Glutamatergic neuron (in vitro differentiated cells): ENCODE measurements at places on chromosomes 3 and 15.

DNA sequence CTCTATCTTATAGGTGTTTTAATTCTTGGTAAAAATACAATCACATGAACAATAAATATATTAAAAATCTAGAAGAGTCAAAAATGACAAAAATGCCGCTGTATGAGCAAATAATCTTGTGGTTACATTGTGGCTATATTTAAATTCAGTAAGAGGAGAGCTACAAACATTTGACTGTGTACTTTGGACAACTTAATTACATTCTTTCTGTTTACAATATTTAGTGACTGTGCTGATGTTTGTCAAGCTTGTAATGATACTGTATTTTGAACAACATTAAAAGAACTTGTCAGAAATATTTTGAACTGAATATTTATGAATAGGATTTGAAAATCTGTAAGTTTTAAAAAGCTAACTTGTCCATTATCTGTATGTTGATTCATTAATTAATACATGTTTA, 598.3 kb downstream of the SI start:
- DNase-seq = no peak

DNA sequence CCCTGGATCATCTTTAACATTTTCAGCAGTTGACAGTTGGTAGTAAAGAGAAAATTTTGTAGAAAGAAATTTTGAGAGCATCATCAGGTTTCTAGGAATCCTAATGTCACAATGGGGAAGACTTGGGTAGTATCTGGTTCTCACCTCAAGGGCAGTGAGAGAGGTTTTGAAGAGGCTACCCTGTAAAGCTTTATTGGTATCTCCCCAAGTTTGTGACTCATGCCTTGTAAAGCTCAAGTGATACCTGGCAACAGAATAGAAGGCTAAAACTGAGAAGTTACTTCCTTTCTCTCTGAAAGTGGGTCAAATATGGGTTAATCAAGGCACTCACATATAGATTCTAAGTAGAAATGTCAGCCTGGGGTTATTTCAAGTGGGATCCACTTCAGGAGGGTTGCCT, 196.4 kb downstream of the SUCNR1 start:
- no peak for DNase-seq

DNA sequence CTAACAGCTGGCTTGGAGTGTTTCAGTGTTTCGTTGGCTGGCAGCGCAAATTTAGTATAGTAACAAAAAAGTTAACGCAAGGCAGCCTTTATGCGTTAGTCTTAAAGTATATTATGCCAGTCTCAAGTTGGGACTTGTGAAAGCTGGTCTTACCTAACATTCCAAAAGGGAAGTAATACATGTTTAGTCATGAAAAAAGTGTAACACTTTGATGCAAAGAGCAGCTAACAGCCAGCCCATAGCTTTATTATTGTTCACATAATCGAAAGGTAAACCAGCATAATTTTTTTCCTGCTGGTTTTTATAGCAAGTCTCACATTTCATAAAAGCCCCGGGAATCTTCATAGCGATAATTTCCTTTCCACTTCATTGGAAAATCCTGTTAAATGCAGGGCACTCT, 2.4 kb upstream of the GPR87 start:
- no peak for DNase-seq

DNA sequence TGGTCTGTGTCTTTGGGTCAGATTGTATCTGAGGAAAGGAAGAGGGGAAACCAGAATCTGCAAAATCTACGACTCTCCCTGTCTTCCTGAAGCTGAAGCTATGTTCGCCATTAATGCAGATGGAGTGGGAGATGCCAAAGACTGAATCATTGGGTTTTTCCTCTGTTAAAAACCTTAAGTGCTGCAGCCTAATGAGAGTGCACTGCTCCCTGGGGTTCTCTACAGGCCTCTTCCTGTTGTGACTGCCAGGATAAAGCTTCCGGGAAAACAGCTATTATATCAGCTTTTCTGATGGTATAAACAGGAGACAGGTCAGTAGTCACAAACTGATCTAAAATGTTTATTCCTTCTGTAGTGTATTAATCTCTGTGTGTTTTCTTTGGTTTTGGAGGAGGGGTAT, 24.0 kb downstream of the RMDN3 start:
- DNase-seq = no peak

- DNase-seq = no peak
These were observed 54.0 kb downstream of the ARMC8 start for GRCh38 chr3:138241061-138241460.

- no peak for DNase-seq
These were observed 630.1 kb upstream of the KCNMB2 start for GRCh38 chr3:177906126-177906511.

DNA sequence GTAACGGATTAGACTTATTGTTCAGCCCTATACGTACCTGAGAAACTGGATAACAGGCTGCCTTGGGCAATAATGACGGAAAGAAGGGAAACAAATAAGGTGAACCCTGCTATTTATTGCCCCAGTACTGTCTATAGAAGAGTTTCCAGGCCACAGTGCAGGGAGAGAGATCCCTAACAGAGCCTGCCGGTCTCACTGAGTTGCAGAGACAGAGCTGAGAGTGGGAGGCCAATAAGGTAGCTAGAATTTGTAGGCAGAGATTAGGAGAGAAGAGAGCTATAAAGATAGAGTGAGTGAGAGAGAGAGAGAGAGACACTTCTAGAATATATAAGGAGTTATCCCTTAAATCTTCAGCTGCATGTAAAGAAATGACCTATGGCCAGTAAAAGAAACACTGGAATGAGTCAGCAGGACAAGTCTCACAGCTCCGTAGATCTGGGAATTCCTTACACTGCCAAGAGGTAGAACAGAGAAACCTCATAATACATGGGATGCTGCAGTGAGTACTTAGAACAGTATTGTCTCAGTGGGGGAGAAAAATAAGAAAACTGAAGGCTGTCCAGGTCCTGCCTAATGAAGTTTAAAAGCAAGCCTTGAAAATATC, 51.8 kb downstream of the ST3GAL6 start:
- DNase-seq = no peak

- no peak for DNase-seq
These were observed 41.2 kb downstream of the CCDC12 start for GRCh38 chr3:46935168-46935858.

GRCh38 chr3:187255314-187255713, 36.2 kb downstream of the MASP1 start:
- no peak for DNase-seq

- DNase-seq = no peak
These were observed 90.6 kb upstream of the FLNB start for GRCh38 chr3:57917601-57918000.

DNA sequence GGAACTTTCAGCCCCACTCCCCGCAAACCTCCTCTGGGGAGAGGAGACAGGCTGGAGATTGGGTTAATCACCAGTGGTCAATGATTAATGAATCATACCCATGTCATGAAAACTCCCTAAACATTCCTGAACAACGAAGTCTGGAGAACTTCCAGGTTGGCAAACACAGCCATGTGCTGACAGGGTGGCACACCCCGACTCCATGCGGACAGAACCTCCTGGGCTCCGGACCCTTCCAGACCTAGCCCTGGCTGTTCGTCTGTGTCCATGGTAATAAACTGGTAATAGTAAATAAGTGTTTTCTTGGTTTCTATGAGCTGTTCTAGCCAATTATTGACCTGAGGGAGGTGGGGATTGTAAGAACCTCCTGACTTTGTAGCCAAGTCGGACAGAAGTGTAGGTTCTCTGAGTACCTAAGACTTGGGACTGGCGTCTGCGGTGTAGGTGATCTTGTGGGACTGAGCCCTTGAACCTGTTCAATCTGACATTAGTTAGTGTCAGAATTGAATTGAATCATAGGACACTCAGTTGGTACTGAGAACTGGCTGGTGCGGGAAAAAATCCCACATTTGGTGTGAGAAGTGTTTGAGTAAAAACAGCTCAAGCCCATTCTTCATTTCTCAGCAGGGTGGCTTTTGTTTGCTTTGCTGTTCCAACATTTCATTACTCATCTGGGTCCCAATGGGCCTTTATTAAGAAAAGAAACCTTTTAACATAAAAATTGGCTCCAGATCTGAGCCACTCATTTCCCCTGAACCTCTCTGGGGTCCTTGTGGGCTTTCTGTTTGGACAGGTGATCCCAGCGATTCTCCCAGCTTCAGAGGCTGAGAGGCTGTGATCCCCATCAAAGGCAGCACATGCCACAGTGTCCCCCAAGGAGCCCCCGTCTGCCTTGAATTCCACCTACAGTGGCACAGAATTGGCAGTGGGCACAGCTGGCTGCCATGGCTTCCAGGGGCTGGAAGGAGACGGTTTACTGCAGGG, 151.0 kb downstream of the TJP1 start:
- no peak for DNase-seq

GRCh38 chr3:43379343-43379742, 93.0 kb downstream of the SNRK start:
- DNase-seq = no peak

DNA sequence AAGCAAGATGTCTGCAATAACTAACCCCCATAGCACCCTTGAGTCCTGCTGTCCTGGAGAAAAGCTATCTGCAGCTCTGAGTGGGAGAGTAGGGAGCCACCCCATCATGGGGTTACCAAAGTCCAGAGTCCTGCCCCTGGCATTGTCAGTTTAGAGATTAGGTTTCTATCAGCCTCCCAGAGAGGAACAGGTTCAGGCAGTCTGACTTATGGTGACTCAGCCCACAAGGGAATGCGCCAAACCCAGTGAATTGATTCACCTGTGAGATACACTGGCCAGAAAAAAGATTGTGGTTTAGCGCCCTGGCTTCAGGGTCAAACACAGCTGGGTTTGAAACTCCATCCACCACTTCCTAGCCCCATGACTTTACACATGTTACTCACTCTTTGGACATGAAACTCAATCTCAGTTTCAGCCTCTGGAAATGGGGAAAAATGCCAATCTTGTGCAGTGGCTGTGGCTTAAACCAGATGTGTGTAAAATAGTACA, 263.6 kb upstream of the HES1 start:
- DNase-seq = no peak

- DNase-seq = no peak
These were observed 1.9 kb downstream of the SLC33A1 start for GRCh38 chr3:155852341-155852740.

DNA sequence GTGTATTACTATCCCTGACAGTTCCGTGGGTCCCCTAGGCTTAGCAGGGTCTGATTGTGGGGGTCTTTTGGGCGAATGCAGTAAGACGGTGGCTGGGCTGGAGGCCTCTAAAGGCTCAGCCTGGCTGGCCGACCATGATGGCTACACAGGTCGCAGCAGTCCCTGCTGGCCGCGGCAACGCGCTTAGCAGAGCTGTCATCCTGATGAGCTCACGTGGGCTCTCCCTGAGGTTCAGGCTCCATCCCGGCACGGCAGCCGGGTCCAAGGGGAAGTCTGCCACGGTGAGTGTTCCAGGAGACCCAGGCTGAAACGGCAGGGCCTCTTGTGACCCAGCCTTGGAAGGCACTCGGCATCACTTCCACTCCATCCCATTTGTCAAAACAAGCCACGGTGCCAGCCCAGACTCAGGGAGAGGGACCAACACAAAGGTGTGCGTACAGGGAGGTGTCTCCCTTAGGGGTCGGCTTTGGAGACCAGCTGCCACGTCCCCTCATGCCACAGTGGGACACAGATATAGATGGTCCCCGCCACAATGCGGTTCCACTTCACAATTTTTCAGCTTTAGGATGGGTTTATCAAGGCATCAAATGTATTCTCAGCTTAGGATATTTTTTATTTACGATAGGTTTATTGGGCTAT, 101.8 kb downstream of the XXYLT1 start:
- no peak for DNase-seq

DNA sequence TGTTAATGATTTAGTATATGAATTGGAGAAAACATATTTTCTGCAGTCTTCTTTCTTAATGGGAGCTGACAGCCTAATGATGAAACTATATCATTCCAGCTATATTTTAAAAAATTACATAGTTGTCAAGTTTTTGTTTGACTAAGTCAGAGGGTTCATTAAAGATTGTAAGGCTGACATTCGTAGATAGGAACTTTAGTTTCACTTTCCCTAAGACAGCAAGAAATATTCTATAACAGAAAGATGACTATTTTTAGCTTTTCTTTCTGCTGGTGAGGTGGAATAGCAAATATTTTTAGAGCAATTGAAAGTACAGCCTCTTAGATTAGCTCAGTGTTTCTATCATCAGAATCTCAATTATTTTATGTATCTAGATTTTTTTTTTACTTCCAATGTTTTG, 60.2 kb downstream of the PIAS1 start:
- DNase-seq = no peak

DNA sequence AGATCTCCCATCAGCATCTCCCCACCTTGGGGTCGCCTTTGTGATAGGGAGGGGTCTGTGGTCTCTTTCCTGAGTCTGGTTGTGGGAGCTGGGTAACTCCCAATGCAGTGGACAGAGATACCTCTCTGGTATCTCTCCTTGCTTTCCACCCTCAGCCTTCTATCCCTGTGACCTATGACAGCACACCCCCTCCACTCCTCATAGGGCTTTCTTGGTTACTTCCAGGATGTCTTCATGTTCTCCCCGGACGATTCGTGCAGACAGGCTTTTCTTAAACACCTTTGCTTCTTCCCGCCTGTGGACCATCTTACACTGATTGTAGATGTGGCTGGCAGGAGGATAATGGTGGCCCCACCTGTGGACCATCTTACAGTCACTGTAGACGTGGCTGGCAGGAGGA, 14.2 kb upstream of the NRROS start:
- no peak for DNase-seq

DNA sequence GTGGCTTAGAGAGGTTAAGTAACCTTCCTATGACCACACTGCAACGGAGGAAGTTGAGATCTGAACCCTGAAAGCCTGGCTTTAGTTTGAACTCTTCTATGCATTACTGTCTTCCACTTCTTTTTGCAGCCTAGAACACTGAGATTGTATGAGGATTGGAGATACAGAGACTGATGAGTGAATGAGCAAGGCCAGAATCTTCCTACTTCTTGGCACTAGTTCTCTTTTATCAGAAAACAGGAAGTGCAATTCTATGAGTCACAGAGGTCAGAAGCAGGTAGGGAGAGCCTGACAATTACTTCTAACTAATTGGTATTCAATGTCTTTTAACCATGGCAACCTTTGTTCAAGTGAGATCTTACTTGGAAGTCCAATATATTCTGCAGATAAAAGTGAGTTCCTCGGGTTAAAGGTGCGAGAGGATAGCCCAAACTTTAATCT, 219.0 kb downstream of the SHQ1 start:
- DNase-seq = no peak

GRCh38 chr3:117255736-117256135, 546.2 kb downstream of the TUSC7 start:
- no peak for DNase-seq

DNA sequence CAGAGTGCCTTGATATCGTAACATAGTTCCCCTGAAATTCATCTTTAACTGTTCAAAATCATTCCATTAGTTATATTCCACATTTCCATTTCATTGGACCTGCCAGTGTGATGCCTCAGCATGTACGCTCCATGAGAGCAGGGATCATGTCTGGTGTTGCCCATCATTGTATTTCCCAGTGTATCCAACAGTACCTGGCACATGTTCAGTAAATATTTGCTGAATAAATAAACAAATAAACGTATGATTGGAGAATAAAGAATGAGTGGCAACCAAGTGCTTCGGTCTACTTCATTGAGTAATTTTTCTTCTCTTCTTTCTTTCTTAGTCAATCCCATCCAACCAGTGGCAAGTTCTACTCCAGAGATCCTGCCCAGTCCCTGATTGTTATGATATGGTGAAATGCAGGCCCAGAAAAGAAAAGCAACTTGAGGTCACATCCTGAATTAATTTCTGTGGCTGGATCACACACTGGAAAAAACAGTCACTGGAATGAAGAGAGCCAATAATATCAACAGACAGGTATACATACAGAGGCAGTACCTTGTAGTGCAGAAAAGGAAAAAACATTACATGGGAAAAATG, 101.2 kb downstream of the PLCH1 start:
- no peak for DNase-seq

GRCh38 chr3:16079519-16079918, 95.0 kb upstream of the GALNT15 start:
- no peak for DNase-seq
